Mammary microvascular endothelial cell (primary cell): ENCODE measurements at places on chromosomes 3 and 15. TPM values are rescaled to one million over a fixed set of nuclear protein-coding genes. Genes with fewer than 3 reads are reported as not detected.

Gene PAK6
- total RNA-seq, result 0.20 TPM in 1 of 2 replicates, not detected in the other

Gene HIGD2B
- not detected in 2 replicates for total RNA-seq

Gene ZNF502
- 2.0 and 3.0 TPM in 2 replicates for total RNA-seq

Gene APOD
- 9.9 and 12.7 TPM in 2 replicates for total RNA-seq

Gene MAP2K5
- 4.0 and 4.8 TPM in 2 replicates for total RNA-seq

Gene NR1D2
- 16.9 and 17.4 TPM in 2 replicates for total RNA-seq

Gene EPB42
- not detected in 2 replicates for total RNA-seq

Gene PPP1R14D
- not detected in 2 replicates for total RNA-seq

Gene SST
- not detected in 2 replicates for total RNA-seq

Gene GPR87
- total RNA-seq, result 0.20 TPM in 1 of 2 replicates, not detected in the other

Gene SPATA12
- 0.13 and 0.15 TPM in 2 replicates for total RNA-seq

Gene PLSCR2
- total RNA-seq, result not detected in 2 replicates

Gene CMTM7
- 54.2 and 55.1 TPM in 2 replicates for total RNA-seq

Gene C3orf20
- total RNA-seq, result not detected in 2 replicates

Gene P2RY12
- not detected in 2 replicates for total RNA-seq

Gene NEK10
- 0.13 and 0.30 TPM in 2 replicates for total RNA-seq

Gene GPR27
- not detected in 2 replicates for total RNA-seq

Gene GOLGA6L4
- 0.74 and 4.7 TPM in 2 replicates for total RNA-seq

Gene MFSD1
- total RNA-seq, result 69.1 and 70.1 TPM in 2 replicates

Gene RAB11A
- total RNA-seq, result 501 and 504 TPM in 2 replicates

Gene ZNF621
- 6.9 and 8.2 TPM in 2 replicates for total RNA-seq

Gene OIP5
- total RNA-seq, result 26.2 and 27.7 TPM in 2 replicates

Gene IQCH
- 1.1 and 1.7 TPM in 2 replicates for total RNA-seq

Gene GATA2
- total RNA-seq, result 52.0 and 66.8 TPM in 2 replicates

Gene LMAN1L
- total RNA-seq, result not detected in 2 replicates

Gene SYNPR
- total RNA-seq, result not detected in 2 replicates
